ENCODE measurements at places on chromosomes 7 and 10. TPM values are rescaled to one million over a fixed set of nuclear protein-coding genes. Genes with fewer than 3 reads are reported as not detected.

Gene ITPRIP
- total RNA-seq, result 5.0 TPM

Gene CHAT
- 0.82 TPM for total RNA-seq

Gene GNG11
- 4.2 TPM for total RNA-seq

Gene ZNF467
- total RNA-seq, result 1.5 TPM

Gene SPDYE2
- not detected for total RNA-seq

Gene GRID2IP
- total RNA-seq, result 0.67 TPM

Gene MSRB2
- 43.7 TPM for total RNA-seq

Gene DENND2A
- 8.2 TPM for total RNA-seq

Gene NCF1
- 4.4 TPM for total RNA-seq

Gene TMEM139
- 21.8 TPM for total RNA-seq

Gene PKD2L1
- not detected for total RNA-seq

Gene MSMB
- total RNA-seq, result not detected

Gene CRCP
- total RNA-seq, result 43.6 TPM

Gene ABCC2
- 0.89 TPM for total RNA-seq

All from left colon (tissue), 2 donors.